ENCODE measurements at places on chromosomes 3 and 15. TPM values are rescaled to one million over a fixed set of nuclear protein-coding genes. Genes with fewer than 3 reads are reported as not detected.

ITIH1 gene
- not detected for total RNA-seq

DNA sequence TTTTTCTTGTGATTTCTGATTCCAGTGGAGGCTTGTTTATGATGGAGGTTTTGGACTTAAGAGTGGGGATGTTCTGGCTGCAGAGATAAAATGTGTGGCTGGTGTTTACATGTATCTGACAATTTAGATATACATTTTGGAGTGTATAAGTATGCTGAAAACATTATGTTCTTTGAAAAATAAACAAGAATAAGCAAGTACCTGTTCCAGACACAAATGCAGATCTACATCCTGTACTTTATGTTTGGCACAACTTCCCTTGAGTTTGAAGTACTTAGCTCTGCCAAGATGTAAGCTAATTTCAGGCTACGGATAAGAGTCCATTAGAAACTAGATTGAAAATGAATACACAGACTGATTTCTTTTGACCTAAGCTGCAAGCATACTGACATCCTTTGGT, 277.2 kb downstream of the CHST2 start:
- no peaks in the 10 kb centered on the region for H3K4me1 ChIP-seq
- peaks cover 13% of the 10 kb centered on the region for H3K36me3 ChIP-seq
- H3K27me3 ChIP-seq, result no peaks in the 10 kb centered on the region
- DNase-seq, result no peak
- H3K27ac ChIP-seq, result no peak overlapping the region
- no peak overlapping the region for H3K4me3 ChIP-seq

GRCh38 chr3:150265305-150265704, 142.8 kb upstream of the TSC22D2 start:
- no peak overlapping the region for H3K4me3 ChIP-seq
- DNase-seq, result no peak
- H3K4me1 ChIP-seq, result peaks cover 20% of the 10 kb centered on the region
- peak overlapping the region; percentile 4 for H3K27ac ChIP-seq
- H3K36me3 ChIP-seq, result no peaks in the 10 kb centered on the region
- no peaks in the 10 kb centered on the region for H3K27me3 ChIP-seq

DNA sequence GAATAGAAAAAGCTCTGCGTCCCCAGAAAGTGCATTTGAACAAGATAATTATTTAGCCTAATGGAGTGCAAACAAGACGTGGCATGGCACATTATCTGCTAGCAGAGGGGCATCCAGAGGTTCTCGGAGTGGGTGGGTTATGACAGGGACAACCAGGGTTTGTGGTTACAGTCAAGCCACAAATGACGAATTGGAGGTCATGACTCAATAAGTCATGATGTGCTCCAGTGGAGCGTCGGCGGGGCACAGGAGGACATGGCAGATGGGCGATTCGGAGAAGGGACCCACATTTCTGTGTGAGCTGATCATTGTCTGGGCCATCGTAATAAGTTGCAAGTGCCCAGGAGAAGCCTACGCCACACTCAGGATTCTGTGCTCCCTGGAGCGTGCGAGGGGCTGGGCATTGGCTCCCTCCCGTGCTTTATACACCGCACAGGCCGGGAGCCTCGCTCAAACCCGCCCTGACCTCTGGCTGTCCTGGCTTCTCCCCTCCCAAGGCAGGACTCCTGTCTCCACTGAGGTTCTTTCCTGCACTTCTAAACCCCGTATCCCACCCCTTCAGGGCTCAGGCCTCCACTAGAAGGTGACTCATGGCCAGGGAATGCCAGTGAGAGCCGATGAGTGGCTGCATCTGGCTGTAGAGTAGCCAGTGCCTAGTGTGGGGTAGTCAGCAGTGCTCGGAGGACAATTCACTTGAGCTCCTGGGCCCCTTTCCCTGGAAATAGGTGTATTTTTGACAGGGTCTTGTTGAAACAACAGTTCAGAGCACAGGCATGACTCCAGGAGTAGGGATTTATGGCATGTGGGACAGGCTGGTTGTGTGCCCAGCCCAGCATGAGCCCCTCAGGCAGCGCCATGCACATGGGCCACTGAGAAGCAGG, 67.4 kb downstream of the GRIP2 start:
- no peak overlapping the region for H3K4me3 ChIP-seq
- no peaks in the 10 kb centered on the region for H3K27me3 ChIP-seq
- peaks cover 32% of the 10 kb centered on the region for H3K4me1 ChIP-seq
- H3K27ac ChIP-seq, result peak overlapping the region; percentile 89
- peak; percentile 72 for DNase-seq
